ENCODE measurements at places on chromosomes 12 and 14.
A peak's percentile ranks its signal among the peaks of the same experiment; 100 is the strongest.

DNA sequence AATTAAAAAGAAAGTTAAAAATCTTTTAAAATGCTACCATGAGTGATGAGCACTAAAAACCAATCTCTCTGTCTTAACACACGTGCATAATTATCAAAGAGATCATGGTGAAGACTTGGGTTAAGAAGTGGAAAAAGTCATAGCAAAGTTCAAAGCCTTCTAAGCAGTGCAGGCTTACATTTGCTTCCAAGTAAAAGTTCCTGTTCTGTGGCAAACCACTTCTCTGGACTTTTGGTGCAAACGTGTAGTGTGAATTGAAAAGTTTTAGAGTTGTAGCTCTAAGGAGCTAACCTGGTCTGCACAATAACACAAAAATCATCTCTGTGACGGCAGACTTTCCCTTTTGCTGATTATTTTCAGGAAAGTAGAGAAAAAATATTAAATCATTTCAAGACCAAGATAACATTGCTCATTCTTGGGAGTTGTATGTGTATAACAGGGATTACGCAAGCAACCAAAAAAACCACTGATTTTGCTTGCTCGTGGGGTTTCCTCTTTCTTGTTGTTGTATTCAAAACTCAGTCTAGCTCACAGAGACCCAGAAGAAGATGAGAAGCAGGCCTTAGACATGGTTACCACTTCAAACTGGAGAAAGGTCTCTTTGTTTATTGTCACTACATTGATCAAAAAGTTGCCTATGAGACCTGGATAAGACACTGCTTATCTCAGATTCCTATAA is 2.3 kb upstream of the GLIPR1 start:
- no peak for DNase-seq

GRCh38 chr12:120846721-120847120 is 57.4 kb downstream of the SPPL3 start:
- no peak for DNase-seq

DNA sequence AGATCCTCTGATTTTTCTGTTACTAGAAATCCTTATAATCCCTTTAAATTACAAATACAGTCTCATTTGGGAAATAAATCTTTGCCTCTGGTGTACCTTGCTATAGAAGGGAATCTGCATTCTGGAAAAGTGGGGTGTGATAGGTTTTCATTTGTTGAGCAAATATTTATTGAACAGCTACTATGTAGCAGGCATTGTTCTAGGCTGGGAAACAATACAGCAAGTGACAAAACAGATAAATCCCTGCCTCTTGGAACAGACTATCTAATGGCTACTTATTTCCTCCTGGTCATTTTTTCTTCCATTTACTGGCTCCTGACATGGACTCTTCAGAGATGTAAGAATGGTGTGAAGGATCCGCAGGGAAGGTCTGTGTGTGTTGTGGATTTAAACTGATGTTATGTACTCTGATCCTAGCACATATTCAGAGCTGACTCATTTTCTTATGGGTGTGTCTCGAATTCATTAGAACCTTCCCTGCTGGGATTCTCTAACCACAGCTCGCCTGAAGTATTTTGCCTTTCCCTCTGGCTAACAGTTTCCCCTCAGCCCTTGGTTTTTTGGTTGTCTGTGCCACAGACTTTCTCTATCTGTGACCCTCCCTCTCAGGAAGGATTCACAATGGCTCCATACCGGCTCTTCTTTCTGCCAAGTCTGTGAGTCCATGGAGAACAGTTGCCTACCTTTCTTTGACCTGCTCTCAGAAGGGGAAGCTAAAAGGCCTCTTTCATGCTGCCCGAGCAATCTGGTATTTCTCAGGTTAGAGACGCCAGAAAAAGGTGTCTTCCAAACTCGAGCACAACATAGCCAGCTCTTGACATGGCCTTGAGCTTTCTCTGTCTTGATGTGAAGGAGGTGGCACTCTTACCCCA is 53.7 kb downstream of the TMTC2 start:
- DNase-seq = no peak

DNA sequence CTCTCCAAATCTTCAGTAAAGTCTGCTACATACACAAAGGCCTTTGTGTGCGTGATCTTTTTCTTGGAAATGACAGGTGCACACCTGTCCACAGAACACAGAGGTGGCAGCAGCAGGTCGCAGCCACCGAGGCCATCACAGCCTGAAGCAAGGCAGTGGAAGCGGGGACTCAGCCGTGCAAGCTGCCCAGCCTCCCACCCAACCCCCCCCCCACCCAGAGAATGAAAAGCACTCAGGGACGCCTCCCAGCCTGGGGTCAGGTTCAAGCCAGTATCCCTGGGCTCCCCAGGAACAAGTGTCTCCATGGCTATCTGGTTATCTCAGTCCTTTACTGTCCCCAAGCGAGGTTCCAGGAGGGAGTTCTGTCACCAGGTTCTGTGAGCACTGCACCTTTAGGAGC is 31.2 kb upstream of the TSPAN9 start:
- no peak for DNase-seq

DNA sequence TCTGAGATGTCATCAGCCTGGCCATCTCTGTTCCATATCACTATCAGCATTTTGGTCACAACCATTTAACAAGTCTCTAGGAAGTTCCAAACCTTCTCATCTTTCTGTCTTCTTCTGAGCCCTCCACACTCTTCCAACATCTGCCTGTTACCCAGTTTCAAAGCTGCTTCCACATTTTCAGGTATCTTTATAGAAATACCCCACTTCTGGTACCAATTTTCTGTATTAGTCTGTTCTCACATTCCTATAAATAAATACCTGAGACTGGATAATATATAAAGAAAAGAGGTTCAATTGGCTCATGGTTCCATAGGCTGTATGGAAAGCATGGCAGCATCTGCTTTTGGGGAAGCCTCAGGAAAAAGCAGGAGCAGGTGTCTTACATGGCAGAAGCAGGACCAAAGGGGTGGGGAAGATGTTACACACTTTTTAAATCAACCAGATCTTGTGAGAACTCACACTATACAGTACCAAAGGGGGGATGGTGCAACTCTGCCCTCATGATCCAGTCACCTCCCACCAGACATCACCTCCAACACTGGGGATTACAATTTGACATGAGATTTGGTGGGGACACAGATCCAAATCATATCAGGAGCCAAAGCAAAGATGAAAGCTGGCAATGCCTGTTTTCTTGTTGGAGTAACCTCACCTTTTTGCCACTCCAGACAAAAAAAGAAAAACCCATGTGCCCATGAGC is 37.4 kb downstream of the CREBL2 start:
- DNase-seq = no peak

- no peak for DNase-seq
Measured at GRCh38 chr14:21494902-21495762, 16.0 kb downstream of the METTL3 start.

- DNase-seq = no peak
Measured at GRCh38 chr14:45198551-45198950, 54.5 kb downstream of the MIS18BP1 start.

DNA sequence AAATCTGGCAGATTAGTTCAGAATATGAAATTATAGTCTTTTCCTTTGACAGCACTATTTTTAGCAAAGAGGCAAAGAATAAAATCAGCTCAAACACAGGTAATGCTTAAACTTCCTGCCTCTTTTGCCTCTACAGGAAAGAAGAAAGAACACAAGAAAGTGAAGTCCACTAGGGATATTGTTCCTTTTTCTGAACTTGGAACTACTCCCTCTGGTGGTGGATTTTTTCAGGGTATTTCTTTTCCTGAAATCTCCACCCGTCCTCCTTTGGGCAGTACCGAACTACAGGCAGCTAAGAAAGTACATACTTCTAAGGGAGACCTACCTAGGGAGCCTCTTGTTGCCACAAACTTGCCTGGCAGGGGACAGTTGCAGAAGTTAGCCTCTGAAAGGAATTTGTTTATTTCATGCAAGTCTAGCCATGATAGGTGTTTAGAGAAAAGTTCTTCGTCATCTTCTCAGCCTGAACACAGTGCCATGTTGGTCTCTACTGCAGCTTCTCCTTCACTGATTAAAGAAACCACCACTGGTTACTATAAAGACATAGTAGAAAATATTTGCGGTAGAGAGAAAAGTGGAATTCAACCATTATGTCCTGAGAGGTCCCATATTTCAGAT is 17.4 kb downstream of the TMPO start:
- DNase-seq = peak; percentile 54

- no peak for DNase-seq
Measured at GRCh38 chr14:100294213-100294962, 11.9 kb downstream of the SLC25A29 start.

- no peak for DNase-seq
Measured at GRCh38 chr14:69014829-69015259, 35.7 kb upstream of the ACTN1 start.

- no peak for DNase-seq
Measured at GRCh38 chr12:1505576-1505975, 88.8 kb downstream of the FBXL14 start.

GRCh38 chr12:124517260-124518050 is 50.0 kb downstream of the NCOR2 start:
- peak; percentile 97 for DNase-seq

- no peak for DNase-seq
Measured at GRCh38 chr12:122230798-122231197, 4.9 kb upstream of the DIABLO start.

GRCh38 chr12:92866418-92866817 is 62.7 kb downstream of the EEA1 start:
- no peak for DNase-seq

DNA sequence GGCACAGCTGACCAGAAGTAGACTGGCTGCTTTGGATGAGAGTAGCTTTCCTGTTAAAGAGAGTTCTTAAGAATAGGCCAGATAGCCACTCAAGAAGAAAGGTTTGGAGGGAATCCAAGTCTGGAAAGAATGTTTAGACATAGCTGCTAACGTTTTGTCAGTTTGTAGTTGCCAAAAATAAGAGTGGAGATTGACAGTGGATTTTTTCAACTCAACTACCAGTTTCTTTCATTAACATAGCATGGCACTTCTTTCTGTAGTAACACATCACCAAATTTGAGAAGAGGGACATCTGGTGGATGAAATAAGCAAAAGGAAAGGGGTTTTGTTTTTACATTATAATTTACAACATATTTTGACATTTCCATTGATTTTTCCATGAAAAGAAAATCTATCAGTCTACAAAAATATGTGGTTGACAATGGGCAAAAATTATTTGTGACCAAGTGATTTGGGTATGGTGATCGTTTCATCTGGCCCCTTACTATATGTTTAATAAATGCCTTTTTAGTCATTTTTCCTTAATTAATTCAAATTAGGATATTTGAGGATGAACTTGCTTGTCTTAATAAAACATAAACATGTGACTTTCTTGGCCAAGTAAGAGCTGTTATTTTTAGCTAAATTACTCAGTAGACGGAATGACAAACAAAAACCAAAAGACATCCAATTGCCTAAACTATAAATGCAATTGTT is 71.1 kb downstream of the PTPRR start:
- DNase-seq = peak; percentile 13

DNA sequence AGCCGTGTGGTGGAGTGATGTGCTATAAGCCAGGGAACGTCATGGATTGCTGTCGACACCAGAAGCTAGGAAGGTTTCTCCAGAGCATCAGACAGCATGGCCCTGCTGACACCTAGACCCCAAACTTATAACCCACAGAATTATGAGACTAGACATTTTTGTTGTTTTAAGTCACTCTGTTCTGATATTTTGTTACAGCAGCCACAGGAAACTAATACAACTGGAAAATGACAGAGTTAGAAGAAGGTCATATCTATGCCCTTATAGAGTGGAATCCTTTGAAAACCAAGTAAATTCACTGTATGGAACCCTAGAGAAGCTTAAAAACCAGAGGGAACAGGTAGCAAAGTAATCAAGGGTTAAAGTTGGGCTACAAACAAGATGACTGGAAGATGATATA is 42.5 kb downstream of the SPTLC2 start:
- DNase-seq = no peak

DNA sequence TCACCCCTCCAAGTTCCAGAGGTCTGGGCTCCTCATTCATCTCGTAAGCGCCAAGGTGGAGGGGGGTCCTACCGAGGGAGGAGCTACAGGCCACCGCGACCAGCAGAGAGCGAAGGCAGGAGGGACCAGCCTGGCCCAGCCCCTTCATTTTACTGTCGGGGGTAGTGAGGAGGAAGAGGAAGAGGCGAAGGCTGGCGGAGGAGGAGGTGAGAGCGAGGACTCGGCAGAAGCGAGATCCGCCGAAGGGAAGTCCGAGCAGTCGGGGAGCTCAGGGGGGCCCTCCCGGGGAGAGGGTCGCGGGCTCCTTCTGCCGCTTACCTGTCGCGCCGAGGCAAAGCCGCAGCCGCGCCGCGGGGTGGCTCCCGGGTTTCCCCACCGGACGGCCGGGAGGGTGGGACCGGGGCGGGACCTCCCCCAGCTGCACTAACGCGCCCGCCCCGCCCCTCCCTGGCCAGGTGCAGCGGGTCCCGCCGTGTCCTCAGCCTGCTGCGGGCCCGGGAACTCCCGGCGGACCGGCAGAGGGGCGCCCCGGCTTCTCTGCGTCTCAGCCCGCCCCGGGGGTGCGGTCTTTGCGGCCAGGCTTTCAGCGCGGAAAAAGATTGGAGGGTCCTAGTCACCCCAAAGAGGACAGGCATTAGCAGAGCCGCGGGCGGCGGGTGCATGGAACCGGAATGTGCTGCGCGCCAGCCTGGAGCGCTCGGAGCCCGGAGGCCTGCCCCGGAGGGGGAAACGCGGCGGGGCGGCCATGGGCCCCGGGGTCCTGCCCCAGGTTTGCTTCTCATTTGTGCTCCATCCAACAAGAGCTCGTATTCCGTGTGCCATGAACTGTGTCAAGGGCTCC is at the start of gene GALNT6:
Gene GALNT6, minus strand, starts transcription at position 124 of the 841 bp plus-strand sequence. CDS start 11,625 bp downstream, outside the sequence.
- DNase-seq = no peak

- no peak for DNase-seq
Measured at GRCh38 chr14:103066399-103066798, 9.1 kb upstream of the CDC42BPB start.

- no peak for DNase-seq
Measured at GRCh38 chr14:51784466-51784865, 75.9 kb upstream of the GNG2 start.

- no peak for DNase-seq
Measured at GRCh38 chr12:46470036-46470627, 97.6 kb upstream of the SLC38A2 start.

GRCh38 chr12:52182898-52183543 is 8.8 kb downstream of the KRT80 start:
- no peak for DNase-seq

- DNase-seq = no peak
Measured at GRCh38 chr12:108462686-108463085, 52.4 kb upstream of the FICD start.

DNA sequence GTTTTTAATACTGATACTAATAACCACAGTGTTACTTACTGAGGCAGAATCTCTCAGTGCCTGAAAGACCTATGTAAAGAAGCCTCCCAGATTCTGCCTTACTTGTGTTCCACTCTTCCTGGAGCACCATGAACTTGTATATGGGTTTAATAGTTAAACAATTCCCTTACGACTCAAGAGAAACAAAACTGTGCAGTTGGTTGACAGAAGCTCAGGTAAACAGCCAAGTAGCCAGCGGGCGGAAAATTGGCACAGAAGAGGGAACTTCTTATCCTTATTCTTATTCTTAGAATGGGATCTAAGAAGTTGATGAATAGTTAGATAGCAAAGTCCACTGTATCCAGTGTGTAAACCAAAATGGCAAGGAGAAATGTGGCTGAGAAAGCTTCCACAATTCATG is 22.7 kb upstream of the MAGOHB start:
- DNase-seq = no peak

- peak; percentile 67 for DNase-seq
Measured at GRCh38 chr14:61644834-61645233, 50.5 kb upstream of the HIF1A start.

GRCh38 chr12:20369305-20370013 is 1.1 kb downstream of the PDE3A start:
- peak; percentile 56 for DNase-seq

- DNase-seq = peak; percentile 94
Measured at GRCh38 chr12:104643819-104644669, 187.3 kb downstream of the CHST11 start.

- no peak for DNase-seq
Measured at GRCh38 chr14:22668417-22668816, 24.3 kb upstream of the OR6J1 start.

GRCh38 chr14:26765768-26766520 is 168.1 kb upstream of the NOVA1 start:
- DNase-seq = no peak

Measured in NCI-H1105 (cell line).